ENCODE measurements at places on chromosomes 3 and 15. TPM values are rescaled to one million over a fixed set of nuclear protein-coding genes. Genes with fewer than 3 reads are reported as not detected.

The PPP2R3A gene
- total RNA-seq: 0.51 TPM

The BFSP2 gene
- total RNA-seq: 1.1 TPM

The SEMA5B gene
- not detected for total RNA-seq

The SATB1 gene
- 213 TPM for total RNA-seq

The ATP6V1A gene
- total RNA-seq: 36.7 TPM

The AEN gene
- total RNA-seq: 58.4 TPM

The GOLGA6A gene
- total RNA-seq: not detected

DNA sequence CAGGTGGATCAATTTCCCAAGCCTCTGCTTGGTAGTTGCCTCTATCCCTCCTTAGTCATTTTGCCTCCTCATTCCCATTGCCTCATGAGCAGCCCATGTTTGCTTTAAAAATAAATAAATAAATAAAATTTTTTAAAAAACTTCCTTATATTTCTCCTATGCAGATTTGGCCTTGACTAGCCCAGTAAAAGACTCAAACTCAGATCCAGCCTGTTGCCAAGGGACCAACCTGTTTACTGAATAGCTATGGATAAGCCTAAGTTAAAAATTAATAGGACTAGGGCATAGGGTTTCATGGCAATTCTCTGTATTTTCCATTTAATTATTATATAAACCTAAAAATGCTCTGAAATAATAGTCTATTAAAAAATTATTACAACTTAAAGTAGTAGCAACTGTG lies 384.4 kb downstream of the RSL24D1 start:
- H3K27me3 ChIP-seq: peaks cover 3% of the 10 kb centered on the region
- H3K27ac ChIP-seq: no peak overlapping the region
- no peak overlapping the region for H3K4me3 ChIP-seq
- H3K36me3 ChIP-seq: no peaks in the 10 kb centered on the region
- DNase-seq: no peak
- no peaks in the 10 kb centered on the region for H3K4me1 ChIP-seq

DNA sequence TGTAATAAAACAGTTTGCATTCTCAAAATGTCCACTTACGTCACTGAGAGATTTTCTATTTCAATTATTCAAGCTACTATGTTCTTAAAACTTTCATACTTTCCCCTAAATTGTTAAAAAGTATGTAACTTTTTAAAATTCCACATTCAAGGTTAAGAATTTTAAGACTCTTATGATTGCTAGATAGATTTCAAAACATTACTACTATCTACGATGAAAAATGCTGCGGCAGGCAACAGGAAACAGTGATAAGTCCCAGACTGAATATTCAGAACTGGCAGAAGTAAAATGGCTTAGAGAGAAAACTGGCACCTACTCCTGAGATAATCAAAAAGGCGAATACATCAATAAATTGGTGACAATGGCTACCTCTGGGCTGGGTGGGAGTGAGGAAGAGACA lies 16.2 kb downstream of the ATP13A3 start:
- no peaks in the 10 kb centered on the region for H3K27me3 ChIP-seq
- no peak overlapping the region for H3K4me3 ChIP-seq
- H3K27ac ChIP-seq: no peak overlapping the region
- H3K36me3 ChIP-seq: peaks cover 9% of the 10 kb centered on the region
- no peak for DNase-seq

DNA sequence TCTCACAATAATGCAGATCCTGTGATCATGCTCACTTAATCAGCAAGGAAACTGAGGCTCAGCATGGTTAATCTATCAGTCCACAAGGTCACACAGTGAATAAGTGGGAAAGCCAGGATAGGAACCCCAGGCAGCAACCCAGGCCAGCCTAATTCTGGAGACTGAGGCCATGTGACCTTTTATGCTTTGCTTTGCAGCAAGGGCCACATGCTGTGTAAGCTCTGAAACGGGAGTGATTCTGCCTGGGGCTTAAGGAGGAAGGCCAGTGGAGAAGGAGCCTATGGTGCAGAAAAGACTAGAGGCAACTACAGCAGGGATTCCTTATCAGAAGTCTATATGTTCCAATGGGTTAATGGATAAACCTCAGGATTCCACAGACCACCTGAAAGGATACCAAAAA lies 157.6 kb upstream of the PPP2R3A start:
- H3K4me1 ChIP-seq: no peaks in the 10 kb centered on the region
- no peak overlapping the region for H3K4me3 ChIP-seq
- no peak overlapping the region for H3K27ac ChIP-seq
- DNase-seq: no peak
- H3K27me3 ChIP-seq: no peaks in the 10 kb centered on the region

GRCh38 chr3:74590620-74591262 lies 23.7 kb downstream of the CNTN3 start:
- H3K27ac ChIP-seq: no peak overlapping the region
- no peak for DNase-seq
- no peaks in the 10 kb centered on the region for H3K4me1 ChIP-seq
- H3K27me3 ChIP-seq: no peaks in the 10 kb centered on the region
- no peaks in the 10 kb centered on the region for H3K36me3 ChIP-seq
- H3K4me3 ChIP-seq: no peak overlapping the region

- no peaks in the 10 kb centered on the region for H3K36me3 ChIP-seq
- H3K4me3 ChIP-seq: no peak overlapping the region
- H3K27me3 ChIP-seq: peaks cover 5% of the 10 kb centered on the region
Observed at GRCh38 chr15:95919460-95919859, 411.0 kb upstream of the NR2F2 start.

- H3K4me3 ChIP-seq: no peak overlapping the region
- H3K4me1 ChIP-seq: peaks cover 16% of the 10 kb centered on the region
- no peaks in the 10 kb centered on the region for H3K27me3 ChIP-seq
- H3K27ac ChIP-seq: no peak overlapping the region
- no peak for DNase-seq
Observed at GRCh38 chr15:95883064-95883463, 447.4 kb upstream of the NR2F2 start.

DNA sequence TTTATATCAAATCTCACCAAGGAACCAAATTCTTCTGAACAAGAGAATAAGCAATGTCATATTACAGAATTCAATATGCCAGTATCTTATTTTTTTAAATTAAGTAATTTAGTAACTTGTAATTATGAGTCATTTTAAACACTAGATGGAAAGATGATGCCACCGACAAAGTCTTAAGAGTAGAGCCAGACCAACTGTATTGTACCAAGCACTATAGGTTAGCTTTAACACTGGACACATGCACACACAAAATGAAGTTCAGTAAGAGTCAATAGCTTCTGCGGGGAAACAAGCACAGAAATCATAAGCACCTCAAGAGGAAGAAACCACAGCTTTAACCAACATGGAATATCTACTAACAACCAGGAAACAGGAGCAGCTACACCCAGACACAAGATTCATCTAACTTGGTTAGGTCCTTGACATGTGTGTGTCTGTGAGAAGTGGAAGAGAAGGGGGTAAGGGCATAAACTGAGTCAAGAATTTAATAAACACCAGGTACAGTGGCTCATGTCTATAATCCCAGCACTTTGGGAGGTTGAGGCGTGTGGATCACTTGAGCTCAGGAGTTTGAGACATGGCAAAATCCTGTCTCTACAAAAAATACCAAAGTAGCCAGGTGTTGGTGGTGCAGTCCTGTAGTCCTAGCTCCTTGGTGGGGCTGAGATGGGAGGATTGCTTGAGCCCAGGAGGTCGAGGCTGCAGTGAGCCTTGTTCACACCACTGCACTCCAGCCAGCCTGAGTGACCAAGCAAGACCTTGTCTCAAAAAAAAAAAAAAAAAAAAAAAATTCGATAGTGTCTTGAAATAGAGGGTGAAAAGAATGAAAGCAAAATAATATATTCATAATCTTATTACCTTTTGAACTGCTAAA lies 28.9 kb downstream of the DENND4A start:
- no peak for DNase-seq
- H3K27ac ChIP-seq: peak overlapping the region; percentile 21
- H3K4me3 ChIP-seq: no peak overlapping the region

GRCh38 chr15:42547918-42548248 lies 710 bp downstream of the LRRC57 start:
- DNase-seq: no peak
- peak overlapping the region; percentile 99 for H3K27ac ChIP-seq
- peak overlapping the region; percentile 100 for H3K4me3 ChIP-seq
- peaks cover 16% of the 10 kb centered on the region for H3K36me3 ChIP-seq
- H3K27me3 ChIP-seq: no peaks in the 10 kb centered on the region

GRCh38 chr3:193932136-193932535 lies 203.8 kb upstream of the HES1 start:
- H3K27me3 ChIP-seq: peaks cover 11% of the 10 kb centered on the region
- H3K4me1 ChIP-seq: no peaks in the 10 kb centered on the region
- no peak for DNase-seq

DNA sequence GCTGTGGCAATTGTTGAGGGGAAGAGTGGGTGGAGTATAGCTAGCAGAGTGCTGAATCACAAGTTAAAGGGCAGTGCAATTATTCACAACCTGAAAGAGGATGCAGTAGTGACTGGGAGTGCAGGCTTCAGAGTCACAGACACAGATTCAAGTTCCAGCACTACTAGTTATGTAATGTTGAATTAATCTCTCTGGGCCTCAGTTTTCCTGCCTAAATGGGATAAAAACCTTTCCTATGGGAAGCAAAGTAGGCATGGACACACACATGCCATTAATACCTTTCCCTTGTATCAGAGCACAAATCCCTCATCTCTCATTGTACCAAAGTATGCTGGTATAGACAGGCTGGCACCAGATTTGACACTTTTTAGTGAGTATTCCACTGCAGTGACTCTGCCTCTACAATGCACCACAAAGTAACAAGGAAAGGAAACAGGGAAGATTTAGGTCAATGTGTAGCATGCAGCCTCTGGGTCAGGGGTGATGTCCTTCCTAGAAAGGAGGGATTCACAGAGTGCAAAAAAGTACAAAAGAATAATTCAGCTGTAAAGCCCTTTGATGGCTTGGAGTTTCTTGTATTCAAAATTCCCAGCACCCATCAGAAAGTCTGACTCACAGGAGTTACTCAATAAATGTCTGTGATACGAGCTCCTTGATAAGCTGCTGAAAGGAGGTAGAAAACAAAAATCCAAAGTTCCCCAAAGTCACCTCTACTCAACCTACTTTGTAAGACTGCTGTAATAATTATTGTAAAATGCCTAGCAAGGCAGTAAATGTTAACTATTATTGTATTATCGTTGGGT lies 507.5 kb upstream of the TGFBR2 start:
- H3K27me3 ChIP-seq: no peaks in the 10 kb centered on the region
- H3K36me3 ChIP-seq: no peaks in the 10 kb centered on the region
- peaks cover 7% of the 10 kb centered on the region for H3K4me1 ChIP-seq
- no peak overlapping the region for H3K4me3 ChIP-seq
- no peak overlapping the region for H3K27ac ChIP-seq

DNA sequence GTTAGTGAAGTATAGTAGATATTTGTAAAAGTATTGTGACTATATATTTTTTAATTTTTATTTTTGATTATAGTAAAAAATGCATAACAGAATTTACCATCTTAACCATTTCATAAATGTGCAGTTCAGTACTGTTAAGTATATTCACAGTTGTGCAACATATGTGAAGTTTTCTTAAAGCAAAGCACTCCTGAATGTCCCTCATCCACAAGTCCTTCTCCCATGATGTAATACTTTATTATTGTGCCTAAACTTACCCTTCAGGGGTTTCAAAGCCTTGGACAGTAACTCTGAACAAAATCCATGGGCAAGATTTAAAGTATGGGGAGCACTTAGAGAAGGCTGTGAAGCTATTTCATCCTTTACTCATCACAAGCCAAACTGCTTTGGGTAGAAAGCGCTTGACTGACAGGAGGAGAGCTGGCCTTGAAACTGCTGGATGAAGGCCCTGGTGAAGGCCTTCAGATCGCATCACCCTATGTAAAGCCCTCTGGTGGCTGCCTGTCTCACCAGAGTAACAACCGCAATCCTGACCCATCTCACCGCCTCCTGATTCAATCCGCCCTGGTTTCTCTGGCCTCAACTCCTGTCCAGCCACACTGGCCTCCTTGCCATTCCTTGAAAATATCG lies 28.0 kb downstream of the LSM3 start:
- no peaks in the 10 kb centered on the region for H3K4me1 ChIP-seq
- H3K27me3 ChIP-seq: no peaks in the 10 kb centered on the region
- H3K36me3 ChIP-seq: no peaks in the 10 kb centered on the region
- DNase-seq: no peak

DNA sequence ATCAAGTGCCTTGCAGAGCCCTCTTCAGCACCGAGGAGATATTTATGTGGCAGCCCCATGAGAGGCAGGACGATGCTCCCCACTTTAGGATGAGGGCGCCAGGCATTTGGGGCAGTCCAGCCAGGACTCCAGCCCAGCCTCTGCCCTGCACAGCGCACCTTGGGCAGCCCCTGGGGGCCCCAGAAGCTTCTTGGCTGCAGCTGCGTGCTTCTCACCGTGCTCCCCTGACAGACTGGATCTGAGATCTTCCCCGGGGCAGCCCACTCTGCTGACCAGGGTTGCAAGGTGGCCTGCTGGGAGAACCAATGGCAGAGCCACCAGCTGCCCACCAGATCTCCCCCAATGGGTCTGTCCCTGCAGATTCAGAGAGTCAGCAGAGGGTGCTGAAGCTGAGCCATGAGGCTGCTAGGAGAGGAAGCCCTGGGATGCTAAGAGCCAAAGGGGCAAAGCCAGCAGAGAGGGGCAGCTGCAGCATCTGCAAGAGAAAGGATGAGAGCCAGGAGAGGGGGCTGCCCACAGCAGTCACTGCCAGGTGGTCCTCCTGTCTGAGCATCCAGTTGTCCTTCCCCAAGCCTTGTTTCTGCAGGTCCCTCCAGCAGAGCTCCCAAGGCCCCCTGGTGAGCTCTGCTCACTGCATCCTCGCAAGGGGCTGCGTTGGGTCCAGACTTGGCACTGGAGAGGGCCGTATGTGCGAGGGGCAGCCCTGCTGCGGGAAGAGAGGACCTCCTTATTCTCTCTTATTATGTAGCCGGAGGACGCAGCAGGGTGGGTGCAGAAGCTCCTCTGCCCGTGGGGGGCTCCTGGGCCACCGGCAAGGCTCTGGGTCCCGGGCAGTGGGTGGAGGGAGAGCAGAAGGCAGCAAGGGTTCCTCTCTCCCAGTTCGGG lies 14.7 kb upstream of the KLF13 start:
- H3K4me3 ChIP-seq: no peak overlapping the region
- no peak for DNase-seq
- no peak overlapping the region for H3K27ac ChIP-seq
- H3K4me1 ChIP-seq: peaks cover 36% of the 10 kb centered on the region

DNA sequence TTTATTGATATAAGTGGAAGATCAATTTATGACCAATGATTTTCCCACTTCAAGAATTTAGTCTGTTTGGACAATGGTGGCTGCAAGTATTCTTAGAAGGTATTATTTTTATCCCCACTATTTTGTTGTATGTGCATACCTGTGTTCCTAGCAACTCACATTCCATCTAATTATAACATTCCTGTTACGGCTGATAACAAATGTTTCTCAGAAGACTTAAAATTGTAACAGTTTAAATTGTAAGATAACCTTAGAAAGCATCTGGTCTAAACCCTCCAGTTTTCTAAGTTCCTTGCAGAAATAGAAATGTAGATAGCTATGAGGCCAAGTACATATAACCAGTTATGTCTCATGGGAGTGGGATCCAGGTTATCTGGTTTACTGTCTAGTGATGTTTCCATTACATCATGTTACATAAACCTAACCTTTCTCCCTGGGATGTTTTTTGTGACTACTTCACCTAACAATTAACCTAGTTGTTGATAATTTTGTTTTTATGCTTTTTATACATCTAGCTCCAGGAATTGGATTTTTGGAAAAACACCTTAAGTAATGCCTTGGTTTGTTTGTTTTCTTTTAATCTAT lies 11.1 kb upstream of the MFN1 start:
- H3K4me3 ChIP-seq: no peak overlapping the region
- H3K27me3 ChIP-seq: no peaks in the 10 kb centered on the region
- peaks cover 9% of the 10 kb centered on the region for H3K4me1 ChIP-seq
- peaks cover 43% of the 10 kb centered on the region for H3K36me3 ChIP-seq
